ENCODE measurements at places on chromosomes 7 and 10.
A peak's percentile ranks its signal among the peaks of the same experiment; 100 is the strongest.

GRCh38 chr10:80684259-80684658, 146.6 kb downstream of the SH2D4B start:
- DNase-seq, result no peak

- no peak for DNase-seq
These were observed 14.7 kb downstream of the ECHDC3 start for GRCh38 chr10:11756766-11757315.

- DNase-seq, result no peak
These were observed 47.6 kb upstream of the PPIF start for GRCh38 chr10:79299397-79300241.

- DNase-seq, result no peak
These were observed 5.3 kb upstream of the CRHR2 start for GRCh38 chr7:30687604-30688003.

- no peak for DNase-seq
These were observed 140.1 kb downstream of the REEP3 start for GRCh38 chr10:63661347-63661746.

GRCh38 chr10:12432402-12433189, 83.2 kb downstream of the CAMK1D start:
- no peak for DNase-seq

- no peak for DNase-seq
These were observed 348.5 kb upstream of the SHH start for GRCh38 chr7:156160811-156161210.

GRCh38 chr7:70318511-70318910, 720.2 kb downstream of the AUTS2 start:
- no peak for DNase-seq

GRCh38 chr7:43647339-43647672, 64.4 kb downstream of the STK17A start:
- no peak for DNase-seq

- no peak for DNase-seq
These were observed 11.3 kb upstream of the TRDMT1 start for GRCh38 chr10:17212802-17213221.

DNA sequence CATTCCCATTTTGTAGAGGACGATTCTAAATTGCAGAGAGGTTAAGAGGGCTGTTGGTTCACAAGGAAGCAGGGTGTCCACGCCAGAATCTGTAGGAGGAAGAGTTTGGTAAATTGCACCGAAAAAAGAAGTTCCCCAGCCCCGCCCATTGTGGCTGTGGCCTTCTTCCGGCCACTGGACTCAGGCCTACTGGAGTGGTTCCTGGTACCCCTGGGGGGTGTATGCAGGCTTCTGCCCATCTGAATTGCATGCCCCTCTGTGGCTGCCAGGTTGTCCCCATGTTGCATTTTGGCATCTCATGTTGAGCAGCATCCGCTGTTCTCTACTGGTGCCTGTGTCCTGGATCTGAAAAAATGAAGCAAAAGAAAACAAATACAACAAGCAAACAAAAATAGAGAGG, 234.2 kb downstream of the WDR11 start:
- DNase-seq, result no peak

DNA sequence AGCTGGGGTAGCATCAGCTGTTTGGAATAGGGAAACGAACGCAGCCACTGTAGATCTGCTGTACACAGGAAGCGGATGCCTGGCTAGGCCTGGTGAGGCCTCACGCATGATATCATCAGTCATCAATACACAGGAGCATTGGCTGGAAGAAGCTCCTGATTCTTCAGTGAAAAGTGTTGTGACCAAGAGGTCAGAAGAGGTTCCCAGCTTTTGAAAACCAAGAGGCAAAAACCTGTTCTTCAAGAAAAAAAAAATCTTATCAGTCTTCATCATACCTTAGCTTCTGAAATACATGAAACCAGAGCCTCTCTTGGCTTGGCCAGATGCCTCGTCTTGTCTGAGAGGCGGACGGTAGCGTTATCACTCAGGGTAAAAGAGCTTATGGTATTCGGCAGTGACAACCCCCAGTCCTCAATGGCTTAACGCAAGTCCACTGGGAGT, 139.3 kb upstream of the TCF7L2 start:
- DNase-seq, result no peak

DNA sequence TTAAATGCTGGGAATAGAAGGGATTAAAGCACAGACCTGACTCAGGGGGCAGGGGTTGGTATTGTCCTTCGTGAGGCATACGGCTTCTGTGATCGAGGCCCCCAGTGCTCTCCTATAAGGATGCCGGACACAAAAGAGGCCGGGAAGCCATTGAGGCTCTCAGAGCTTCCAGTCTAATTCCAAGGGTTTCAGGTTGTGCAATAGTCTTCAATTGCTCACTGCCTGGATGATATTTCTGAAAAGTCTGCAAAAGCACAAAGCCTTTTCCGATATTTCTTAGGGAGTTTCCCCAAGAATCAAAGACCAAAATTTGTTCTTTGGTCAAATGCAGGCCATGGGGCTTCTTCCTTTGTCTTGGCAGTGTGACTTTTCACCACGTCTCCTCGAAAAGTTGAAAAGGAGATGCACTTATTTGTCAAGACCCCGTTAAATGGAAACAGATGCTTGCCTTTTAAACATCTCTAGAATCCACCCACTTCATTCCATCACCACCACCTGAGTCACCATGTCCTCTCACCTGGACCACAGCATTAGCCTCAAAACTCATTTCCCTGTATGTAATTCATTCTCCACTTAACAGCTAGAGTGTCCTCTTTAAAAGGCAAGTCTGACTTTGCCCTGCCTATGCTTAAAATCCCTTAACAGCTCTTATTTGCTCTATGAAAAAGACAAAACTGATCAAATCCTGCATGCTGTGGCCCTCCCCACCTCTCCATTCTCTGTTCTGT, 134.8 kb upstream of the NAMPT start:
- DNase-seq, result no peak

DNA sequence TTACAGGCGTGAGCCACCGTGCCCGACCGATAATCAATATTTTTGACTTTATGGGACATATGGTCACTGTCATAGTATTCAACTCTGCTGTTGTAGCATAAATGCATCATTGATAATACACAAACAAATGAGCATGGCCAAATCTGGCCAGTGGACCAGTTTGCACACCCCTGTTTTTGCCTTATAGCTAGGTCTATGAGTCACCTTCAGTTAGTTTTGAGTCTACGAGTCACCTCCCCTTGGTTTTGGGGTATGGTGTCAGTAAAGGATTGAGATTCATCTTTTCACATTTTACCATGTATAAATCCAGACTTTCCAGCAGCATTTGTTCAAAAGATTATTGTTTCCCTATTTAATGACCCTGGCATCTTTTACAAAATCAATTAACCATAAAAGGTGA, 362.5 kb upstream of the NRP1 start:
- no peak for DNase-seq

DNA sequence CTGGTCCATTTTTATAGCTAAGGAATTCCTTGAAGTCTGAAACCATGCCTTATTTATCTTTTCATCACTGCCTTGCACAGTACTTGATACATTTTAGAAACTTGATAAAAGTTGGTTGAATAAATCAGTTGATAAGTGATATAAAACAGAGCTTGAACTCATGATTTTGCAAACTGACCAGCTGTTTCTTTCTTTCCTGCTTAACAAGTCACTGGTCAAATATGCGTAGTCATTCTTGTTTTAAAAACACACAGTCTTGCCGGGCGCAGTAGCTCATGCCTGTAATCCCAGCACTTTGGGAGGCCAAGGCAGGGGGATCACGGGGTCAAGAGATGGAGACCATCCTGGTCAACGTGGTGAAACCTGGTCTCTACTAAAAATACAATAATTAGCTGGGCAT, 6.3 kb downstream of the TPST1 start:
- no peak for DNase-seq

GRCh38 chr7:33887266-33887975, 17.9 kb upstream of the BMPER start:
- no peak for DNase-seq

GRCh38 chr10:23402856-23403255, 36.0 kb upstream of the OTUD1 start:
- no peak for DNase-seq

GRCh38 chr7:143497008-143497795, 19.5 kb downstream of the TAS2R41 start:
- DNase-seq, result no peak

GRCh38 chr10:34333513-34333912, 481.6 kb downstream of the PARD3 start:
- DNase-seq, result no peak

DNA sequence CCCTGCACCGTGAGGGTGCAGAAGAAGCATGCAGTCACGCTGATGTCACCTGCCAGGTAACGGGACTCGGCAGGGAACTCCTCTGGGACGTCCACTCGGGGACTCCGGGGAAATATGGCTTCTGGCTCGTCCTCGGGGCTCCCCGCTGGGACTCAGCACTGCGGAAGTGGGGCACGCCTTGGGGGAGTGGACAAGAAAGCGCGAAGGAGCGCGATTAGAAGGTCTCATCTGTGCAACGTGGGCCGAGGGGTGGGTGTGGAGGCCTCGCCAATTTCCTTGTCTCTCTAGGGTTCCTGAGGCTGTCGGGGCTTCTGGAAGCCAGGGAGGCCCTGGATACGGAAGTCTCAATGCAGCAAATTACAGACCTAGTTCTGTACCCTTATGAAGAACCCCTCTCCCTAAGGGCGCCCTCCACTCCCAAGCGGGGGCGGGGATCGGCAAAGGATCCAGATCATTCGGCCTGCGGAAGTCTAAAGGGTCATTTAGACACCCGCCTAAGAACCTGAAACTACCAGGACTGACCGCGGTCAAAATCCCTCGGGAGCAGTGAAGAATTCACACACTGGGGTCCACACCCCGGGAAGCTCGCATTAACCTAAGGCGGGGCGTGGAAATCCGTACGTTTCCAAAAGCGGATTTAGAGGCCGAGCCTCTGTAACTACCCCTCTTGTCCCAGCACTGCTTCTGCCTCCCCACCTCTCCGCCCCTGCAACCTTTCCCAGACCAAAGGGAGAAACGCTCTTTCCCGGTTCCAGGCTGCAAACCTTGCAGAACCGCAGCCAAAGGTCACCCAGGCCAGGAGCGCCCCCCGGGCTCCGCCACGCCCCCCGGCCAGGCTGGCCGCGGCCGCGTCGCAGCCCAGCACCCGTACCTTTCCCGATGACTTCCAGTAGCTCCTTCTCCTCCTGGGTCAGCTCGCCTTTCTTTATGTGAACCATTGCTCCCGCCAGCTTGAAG, 640 bp downstream of the ANKMY2 start:
- peak; percentile 32 for DNase-seq

- no peak for DNase-seq
These were observed 172.2 kb upstream of the COL1A2 start for GRCh38 chr7:94222516-94222915.

Measured in stimulated activated CD4-positive, alpha-beta T cell treated with anti-CD3 and anti-CD28 coated beads, Interleukin-1b, Interleukin-23, amount 100 ng/mL, for 4 hours (primary cell).